ENCODE measurements at places on chromosomes 5 and 9. TPM values are rescaled to one million over a fixed set of nuclear protein-coding genes. Genes with fewer than 3 reads are reported as not detected.

NOXA1 gene
- total RNA-seq = 1.5 TPM

GRCh38 chr5:172251419-172251818 is 32.1 kb downstream of the UBTD2 start:
- no peak for DNase-seq

GRCh38 chr9:121372239-121373010 is 2.4 kb upstream of the STOM start:
- no peak for DNase-seq

ARHGEF37 gene
- total RNA-seq = 4.6 TPM

DNA sequence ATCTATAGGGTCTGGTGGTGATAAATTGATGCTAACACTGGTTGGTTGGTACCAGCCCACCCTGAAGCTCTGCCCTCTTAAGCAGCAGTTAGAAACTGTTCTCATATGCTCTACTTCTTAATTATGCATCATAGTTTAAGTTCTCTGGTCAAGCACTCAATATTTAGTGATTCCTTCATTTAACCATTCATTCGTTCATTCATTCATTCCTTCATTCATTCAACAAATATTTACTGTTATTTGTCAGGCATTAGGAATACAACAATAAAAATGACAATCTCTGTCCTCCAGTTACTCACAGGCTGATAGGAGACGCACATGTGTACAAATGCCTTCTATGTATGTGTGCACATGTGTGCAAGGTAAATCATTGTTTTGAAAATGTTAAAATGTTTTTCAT is 54.6 kb downstream of the TRIM32 start:
- no peak for DNase-seq

DNA sequence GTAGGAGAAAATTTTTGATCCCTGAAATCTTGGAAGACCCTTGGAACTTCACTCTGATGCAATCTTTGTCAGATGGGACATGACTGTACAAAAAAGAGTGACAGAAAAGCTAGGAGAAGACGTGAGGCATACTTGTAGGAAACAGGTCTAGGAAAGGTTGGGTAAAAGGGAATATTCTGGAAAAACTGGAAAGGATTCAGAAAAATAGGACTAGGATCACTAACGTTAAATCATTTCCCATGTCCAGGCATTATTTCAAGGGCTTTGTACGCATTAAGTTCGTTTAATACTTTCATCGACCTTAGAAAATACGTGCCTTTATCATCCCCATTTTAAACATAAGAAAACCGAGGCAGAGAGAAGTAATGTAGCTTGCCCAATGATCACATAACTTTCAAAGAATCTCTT is 2.9 kb downstream of the ALDH1A1 start:
- no peak for DNase-seq

- DNase-seq = no peak
These were observed 20.7 kb downstream of the ACSL6 start for GRCh38 chr5:131990716-131991115.

DNA sequence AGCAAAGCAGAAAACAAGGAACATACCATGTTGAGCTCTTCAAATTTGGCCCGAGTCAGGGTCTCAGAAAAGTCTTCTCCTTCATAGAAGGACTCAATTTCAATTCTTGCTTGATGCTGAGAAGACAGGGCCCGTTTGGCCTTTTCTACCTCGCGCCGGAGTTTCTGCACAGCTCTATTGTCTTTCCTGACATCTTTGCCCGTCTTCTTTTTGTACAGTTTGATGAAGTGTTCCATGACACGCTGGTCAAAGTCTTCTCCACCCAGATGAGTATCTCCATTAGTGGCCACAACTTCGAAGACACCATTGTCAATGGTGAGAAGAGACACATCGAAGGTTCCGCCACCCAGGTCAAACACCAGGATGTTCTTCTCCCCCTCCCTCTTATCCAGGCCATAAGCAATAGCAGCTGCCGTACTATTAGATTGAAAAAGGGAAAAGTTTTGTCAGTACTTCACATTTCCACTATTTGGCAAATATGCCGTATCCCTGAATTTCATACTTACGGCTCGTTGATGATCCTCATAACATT is 2.2 kb downstream of the HSPA5 start:
- DNase-seq = no peak

FOXD4L4 gene
- 0.45 TPM for total RNA-seq

SLIT3 gene
- 7.3 TPM for total RNA-seq

GRCh38 chr5:80569961-80570786 is at the start of gene ANKRD34B:
Gene ANKRD34B (minus strand): TSS chr5:80570280. CDS start chr5:80560019, 10,261 bp downstream.
- DNase-seq = no peak

SLC6A7 gene
- 5.9 TPM for total RNA-seq

ARHGEF39 gene
- total RNA-seq = 1.3 TPM

DNA sequence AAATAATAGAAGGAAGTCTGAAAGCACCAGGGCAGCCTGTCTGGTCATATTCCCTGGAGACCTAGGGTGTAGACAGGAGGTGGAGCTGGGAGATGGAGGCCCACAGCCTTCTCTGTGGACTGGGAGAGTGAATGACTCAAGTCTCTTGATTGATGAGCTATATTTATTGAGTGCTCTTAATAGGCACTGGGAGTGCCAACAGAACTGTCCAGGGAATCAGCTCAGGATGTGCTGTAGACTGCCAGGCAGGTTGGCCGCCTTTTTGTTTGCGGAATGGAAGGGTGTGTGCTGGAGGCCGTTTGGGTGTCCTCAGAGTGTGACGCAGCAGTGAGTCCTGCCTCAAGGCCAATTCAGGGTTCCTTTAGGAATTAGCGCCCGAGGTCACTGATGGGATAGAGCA is 33.4 kb upstream of the POMT1 start:
- no peak for DNase-seq

DNA sequence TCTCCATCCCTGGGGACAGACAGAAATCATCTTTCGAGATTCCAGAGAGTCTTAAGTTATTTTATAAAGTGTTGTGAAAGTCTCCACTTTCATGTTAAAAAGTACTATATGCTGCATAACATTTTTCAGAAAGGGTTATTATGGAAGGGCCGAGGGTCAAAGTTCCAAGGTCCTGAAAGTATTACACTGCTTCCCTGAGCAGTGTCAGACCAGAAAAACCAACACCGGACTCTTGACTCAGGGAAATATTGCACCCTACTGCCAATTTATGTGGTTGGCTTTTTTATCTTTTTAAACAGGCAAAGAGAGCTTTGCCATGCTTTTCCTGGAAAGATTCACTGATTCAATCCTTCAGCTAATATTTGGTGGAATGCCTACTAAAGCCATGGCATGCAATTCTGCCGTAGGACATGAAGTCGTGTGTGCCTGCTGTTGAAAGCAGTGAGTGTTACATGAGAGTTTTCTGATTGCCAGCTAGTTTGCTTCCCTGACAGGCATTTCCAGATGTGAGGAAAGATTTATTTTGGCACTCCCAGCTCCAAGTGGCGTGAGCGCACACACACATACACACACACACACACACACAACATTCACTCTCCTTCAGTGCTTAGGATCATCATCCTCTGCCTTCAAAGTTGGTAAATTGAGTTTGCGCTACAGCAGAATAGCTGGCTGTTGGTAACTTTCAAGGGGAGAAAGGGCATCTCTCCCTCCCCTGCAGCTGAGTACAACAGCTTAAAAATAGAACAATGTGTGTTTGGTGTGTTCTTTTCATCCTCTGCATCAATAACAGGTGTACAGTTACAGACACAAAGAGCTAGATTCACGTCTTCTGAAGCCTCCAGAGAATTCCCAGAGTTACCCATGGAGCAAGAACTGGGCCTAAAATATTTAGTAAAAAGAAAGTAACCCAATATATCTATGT is 45.6 kb downstream of the SLC1A3 start:
- DNase-seq = no peak

- no peak for DNase-seq
These were observed 95.7 kb upstream of the CTSL start for GRCh38 chr9:87630266-87630665.

GRCh38 chr5:99589424-99589823 is 660.6 kb upstream of the CHD1 start:
- no peak for DNase-seq

- no peak for DNase-seq
These were observed 41.3 kb upstream of the TAL2 start for GRCh38 chr9:105621001-105621400.

GKAP1 gene
- 14.5 TPM for total RNA-seq

FOXD4 gene
- 1.00 TPM for total RNA-seq

GRCh38 chr5:108763222-108763916 is 15.7 kb downstream of the FER start:
- DNase-seq = no peak

TMEM252 gene
- total RNA-seq = not detected

GDF9 gene
- total RNA-seq = 0.54 TPM

PTPA gene
- total RNA-seq = 42.3 TPM

- DNase-seq = no peak
These were observed 49.5 kb downstream of the CAMSAP1 start for GRCh38 chr9:135857843-135858242.

DNA sequence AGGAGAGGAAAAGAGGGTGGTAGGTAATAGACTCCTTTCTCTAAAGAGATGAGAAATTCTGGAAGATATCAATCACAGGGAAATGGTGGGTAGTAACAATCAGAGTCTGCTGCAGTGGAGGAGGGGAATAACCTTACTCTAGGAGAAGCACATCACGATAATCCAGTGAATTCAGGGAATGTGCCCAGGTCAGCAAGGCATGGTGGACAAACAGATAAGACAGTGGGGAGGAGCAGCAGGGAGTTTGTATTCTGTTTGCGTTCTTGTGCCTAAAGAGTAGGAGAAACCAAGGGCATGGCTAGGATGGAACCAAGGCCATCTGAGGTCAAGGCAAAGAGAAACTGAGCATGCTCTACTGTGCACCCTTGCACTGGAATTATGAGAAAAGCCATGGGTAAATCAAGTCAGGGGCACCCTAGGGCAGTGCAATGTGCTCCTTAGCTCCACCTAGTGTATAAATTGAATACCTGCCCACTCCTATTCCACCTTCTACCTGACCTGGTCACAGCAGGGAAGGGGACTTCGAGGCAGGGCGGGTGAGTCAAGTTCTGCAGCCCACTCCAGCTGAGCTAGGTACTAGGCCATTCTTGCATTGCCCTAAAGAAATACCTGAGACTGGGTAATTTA is 31.6 kb downstream of the RETREG1 start:
- no peak for DNase-seq

- DNase-seq = no peak
These were observed 109.3 kb upstream of the HAND1 start for GRCh38 chr5:154587123-154588026.
